ENCODE measurements at places on chromosomes 12 and 14.

DNA sequence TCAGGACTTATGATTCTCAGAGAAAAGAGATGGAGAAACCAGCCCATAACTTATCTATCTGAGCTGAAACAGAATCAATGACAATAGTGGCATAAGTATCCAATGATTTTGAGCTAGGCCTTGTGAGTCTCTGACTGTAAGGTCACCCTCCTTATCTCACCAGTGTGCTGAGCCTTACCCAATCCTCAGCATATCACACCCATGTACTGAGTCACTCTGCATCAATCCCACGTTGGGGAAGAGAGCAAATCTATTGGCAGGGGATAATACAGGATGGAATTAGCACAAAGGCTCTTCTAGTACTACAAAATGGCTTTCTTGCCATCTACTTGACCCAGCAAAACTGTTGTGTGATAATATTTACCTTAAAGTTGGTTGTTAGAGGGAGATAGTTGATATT is 997.8 kb downstream of the NRXN3 start:
- DNase-seq, result no peak

DNA sequence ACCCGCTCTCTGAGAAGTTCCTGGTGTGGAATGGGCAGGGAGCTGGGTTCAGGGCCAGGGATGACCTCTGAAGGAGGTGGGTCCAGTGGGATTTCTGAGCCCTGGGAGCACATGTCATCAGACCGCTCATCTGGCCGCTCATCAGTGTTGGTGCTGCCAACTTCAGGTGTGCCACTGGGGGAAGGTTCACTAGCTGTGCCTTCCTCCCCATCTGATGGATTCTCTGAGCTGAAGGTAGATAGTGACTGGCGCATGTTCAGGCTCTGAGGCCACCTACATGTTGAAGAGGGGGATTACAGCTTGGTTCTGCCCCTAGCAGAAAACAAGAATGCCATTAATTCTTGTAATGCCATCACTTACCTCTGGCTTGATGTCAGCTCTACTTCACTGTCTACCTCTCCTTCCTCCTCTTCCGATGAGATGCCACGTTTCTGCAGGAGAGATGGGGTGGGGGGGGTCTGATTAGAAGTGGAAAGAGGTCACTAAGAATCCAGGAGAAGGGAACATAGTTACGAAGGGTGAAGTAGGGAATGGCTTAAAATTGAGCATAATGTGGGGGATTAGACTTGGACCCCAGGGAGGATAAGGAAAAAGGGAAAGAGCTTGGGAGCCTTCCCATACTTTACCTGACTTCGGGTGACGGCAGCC is 17.2 kb downstream of the MAP3K12 start:
- no peak for DNase-seq

DNA sequence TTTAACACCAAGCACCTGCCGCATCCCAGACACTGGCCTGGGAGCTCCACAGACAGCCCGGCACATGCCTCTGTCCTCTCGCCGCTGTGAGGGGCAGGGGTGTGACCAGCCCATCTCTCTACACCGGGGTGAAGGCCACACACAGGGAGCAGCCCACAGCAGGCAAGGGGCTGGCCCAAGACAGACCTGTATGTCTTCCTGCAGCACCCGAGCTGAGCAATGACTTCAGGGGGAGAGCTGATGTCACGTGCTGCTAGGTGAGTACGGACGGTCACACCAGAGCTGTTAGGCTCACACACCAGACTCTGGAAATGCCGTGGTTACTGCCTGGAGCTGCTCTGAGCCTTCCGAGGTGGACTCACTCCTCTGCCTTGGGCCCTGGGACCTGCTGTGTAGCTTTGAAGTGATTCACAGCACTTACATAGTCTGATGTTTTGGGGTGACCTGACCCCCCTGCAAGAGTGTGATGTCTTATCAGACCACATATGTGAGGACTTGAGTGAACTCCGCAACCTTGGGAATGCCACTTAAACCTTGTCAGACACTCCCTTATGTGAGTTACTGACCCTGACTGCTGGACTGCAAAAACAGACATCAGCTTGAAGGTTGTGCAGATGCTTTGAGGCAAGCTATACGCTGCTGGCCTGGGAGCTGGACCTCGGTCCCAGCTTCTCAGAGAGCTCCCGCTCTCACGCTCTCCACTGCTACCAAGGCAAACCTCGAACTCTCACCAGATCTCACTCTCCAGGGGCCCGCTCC is 1.8 kb downstream of the XRCC3 start:
- DNase-seq, result no peak

DNA sequence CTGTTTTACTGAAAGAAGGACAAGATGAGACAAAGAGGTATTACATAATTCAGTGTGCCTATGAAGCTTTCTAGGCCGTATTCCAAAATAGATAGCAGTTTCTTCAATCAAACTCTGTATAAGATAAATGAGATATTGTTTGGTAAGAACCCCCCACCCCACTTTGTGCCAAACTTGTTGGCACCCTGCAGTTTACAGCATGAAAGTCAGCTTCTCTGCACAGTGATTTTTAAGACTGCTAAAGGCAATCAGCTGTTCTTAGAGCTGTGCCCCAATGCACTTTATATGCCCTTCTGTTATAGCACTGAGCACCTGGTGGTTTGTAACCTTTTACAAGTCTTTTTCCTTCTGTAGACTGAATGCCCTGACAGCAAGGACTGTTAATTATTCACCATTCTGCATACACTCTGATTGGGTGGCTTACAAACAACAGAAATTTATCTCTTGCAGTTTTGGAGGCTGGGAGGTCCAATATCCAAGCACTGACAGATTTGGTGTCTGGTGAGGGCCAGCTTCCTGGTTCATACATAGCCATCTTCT is 76.7 kb downstream of the ANO4 start:
- no peak for DNase-seq

- DNase-seq, result no peak
Observed at GRCh38 chr12:71684081-71684480, 1.8 kb upstream of the TMEM19 start.

- peak; percentile 93 for DNase-seq
Observed at GRCh38 chr14:70905301-70905700, 2.0 kb upstream of the PCNX1 start.

- DNase-seq, result no peak
Observed at GRCh38 chr12:111410431-111411184, 4.9 kb downstream of the SH2B3 start.

GRCh38 chr12:3438401-3438800 is 52.6 kb upstream of the PRMT8 start:
- no peak for DNase-seq

DNA sequence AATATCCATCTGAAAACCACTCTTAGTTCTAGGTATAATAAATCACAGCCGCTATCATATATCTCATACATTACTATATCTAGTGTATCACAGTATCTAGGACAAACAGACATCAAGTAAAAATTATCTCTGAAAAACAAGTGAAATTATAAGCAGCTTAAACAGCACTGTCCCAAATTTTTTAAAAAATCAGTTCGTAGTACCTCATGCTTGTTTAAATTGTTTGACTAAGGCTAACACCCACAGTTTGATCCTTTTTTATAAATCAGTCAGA is 33.9 kb downstream of the CDK17 start:
- no peak for DNase-seq

DNA sequence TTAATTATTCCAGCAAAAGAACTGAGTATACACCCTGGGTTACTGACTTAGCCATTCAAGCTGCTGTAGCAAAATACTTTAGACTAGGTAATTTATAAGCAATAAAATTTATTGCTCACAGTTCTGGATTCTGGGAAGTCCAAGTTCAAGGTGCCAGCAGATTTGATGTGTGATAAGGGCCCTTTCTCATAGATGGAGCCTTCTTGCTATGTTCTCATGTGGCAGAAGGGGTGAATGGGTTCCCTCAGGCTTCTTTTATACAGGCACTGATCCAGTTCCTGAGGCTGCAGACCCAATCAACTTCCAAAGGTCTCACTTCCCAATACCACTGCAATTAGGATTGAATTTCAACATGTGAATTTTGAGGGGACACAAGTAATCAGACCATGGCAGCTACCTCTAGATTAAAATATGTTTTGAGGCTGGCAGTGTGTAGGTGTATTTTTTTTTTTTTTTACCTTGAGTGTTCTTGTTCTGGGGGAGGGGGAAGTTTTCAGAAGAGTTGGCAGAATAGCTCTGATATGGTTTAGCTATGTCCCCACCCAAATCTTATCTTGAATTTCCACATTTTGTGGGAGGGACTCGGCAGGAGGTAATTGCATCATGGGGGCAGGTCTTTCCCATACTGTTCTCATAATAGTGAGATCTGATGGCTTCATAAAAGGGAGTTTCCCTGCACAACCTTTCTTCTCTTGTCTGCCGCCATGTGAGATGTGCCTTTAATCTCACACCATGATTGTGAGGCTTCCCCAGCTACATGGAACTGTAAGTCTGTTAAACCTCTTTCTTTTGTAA is 178.2 kb downstream of the RASSF9 start:
- no peak for DNase-seq

DNA sequence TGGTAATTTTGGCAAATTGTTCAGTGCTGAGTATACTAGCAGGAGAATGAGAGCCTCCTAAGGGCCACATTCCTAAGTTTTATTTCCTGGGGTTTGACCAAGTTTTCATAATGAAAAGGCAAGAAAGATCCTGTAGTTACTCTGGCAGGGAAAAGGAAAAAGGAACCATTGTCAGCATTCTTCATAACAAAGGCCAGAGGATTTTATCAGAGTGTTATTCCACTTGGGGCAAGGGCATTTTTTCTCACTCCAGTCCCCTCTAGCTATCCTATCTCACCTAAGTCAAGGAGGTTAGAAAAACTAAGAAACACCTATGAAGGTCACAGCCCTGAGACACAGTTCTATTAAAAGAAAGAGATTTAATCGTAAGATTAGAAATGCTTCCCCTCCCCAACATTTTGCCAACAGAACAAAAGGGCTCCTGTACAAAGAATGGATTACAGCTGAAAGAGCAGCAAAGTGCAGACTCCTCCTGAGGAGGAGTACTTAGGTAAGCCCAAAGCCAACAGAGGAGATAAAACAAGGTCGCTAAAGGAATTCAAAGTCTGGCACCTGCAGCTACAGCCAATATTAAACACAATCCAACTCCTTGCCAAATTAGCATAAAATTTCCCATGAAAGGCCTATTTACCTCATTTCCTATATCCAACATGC is 162.4 kb downstream of the GALC start:
- peak; percentile 12 for DNase-seq

DNA sequence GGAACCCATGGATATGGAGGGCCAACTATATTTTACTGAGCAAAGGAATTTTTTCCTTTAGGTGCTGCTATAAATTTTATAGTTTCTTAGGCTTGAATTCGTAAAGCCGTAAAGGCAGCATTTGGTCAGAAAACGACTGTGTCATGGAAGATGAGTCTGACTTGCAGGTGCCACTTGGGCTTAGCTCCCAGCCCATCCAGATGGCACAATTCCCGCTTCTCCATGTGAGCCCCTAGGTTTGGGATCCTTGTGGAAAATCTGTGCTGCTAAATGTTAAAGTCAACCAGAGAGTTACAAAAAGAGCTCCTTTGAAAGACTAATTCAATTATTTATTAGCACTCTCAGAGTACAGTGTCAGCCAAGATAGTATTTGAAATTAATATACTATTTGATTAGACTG is 120.1 kb upstream of the NPAS3 start:
- DNase-seq, result no peak

DNA sequence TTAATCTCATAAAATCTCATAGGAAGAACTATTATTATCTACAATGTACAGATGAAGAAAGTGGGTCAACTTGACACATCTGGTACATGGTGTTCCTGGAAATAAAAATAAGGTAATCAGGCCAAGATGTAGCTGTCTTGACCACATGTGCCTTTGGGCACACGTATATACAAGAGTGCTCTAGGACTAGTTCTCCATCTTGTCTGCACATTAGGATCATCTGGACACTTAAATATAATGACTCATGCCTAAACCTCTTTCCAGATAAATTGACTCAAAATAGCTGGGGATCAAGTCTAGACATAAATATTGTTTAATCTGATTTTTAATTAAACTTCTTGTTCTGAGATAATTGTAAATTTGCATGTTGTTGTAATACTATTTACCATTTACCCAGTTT is 182.6 kb downstream of the CNTN1 start:
- DNase-seq, result no peak

DNA sequence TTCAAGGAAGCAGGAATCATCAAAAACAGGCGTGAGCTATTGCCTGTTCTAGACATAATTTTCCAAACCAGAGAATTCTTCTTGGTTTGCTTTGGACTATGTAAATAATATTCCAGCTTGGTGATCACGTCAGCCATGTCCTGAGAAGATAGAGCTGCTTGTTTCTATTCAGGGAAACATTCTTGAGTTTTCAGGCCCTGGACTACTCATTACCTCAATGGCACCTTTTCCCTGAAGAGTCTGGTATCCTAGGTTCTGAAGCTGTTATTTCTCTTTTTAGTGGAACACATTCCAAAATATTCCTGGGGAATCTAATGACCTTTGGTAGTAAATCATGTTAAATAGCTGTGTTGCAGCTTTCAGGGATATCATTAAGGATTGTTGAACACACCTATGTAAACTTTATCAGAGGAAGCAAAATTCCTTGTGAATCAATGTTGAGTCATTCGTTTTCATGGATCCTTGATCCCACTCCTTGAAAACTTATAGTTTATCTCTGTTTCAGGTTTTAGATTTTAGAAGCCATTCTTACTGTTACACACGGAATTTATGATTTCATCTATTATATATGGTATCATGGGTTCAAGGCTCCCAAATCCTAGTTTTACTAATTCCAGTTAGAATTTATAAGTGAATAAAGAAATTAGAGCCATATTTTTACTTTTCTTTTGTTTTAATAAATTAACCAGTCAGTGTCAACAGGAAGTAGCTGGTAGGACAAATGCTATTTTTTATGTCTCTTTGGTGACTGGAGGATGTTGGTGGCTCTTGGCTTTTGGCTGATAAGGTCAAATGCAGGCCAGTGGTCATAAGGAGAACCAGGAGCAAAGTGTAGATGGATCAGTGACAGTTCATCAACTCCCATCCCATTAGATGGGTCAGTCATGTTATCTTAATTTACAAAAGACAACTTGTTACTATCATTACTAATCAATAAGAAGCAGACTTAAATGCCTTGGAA is 380.1 kb downstream of the ZFP36L1 start:
- no peak for DNase-seq

DNA sequence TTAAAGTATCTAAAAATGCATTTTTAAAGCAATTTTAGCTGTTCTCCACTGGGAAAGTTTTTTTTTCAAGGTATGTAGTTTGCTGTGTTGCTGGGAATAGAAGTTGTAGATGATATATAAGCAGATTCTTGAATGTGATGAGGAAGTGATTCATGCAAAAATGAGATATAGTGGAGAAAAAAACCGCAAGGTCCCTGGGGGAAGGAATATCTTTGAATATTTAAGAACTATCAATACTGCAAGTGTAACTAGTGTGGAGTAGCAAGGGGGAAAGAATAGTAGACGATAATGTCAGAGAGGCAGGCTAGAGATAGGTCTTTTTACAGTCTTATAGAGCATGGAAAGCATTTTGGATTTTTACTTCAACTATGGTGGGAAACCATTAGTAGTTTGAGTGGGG is 42.5 kb downstream of the PTCSC3 start:
- DNase-seq, result no peak

DNA sequence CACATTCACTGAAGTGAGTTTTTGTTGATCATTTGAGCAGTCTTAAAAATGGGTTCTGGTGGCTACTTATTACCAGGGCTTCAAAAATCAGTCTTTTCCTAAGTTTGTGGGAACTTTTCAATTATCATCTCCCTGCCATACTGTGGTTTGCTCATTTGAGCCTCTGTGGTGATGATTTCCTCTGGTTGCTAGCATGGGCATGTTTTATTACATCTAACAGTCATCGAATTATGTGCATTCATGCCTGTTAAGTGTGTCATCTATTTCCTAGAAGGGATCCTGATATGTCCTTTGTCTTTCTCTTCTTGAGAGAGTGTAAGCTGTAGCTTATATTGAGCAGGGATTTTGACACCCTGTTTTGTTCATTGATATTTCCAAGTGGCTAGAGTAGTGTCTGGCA is 116.8 kb downstream of the WIF1 start:
- peak; percentile 4 for DNase-seq

Data from AG10803 (cell line).